ENCODE measurements at places on chromosomes 12 and 14.

DNA sequence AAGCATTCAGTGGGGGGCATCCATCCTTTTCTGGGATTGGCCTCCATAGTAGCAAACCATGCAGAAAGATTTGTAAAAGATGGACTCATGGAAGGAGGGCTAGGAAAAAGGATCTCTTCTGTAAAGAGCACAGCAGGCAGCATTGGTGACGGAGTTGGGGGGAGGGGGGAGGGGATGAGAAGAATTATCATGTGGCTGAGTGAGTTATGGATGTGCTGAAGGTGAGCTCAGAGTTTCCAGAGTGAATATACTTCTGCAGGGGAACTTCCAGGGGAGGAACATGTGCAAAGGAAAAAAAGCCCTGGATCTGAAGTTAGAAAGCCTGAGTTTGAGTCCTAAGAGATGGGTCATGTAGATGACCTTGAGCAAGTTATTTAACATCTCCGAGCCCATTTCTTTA, 3.9 kb upstream of the B4GALNT3 start:
- no peak for DNase-seq

DNA sequence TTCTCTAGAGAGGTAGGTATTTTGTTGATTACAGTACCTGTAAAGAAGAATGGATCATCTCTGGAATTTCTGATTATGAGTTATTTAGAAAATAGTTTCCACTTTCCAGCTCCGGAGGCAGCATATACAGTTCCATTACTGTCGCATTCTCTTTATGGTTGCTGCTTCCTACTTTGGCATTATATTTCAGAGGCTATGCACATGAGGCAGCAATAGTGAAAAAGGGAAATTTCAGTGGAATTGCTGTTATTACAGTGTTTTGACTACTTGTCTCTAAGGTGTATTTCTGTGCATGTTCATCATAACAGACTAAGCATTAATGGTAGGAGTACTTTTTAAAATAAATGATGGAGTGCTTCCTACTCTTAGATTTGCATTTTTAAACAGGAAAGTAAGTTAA, 10.2 kb downstream of the GNG2 start:
- DNase-seq, result no peak

DNA sequence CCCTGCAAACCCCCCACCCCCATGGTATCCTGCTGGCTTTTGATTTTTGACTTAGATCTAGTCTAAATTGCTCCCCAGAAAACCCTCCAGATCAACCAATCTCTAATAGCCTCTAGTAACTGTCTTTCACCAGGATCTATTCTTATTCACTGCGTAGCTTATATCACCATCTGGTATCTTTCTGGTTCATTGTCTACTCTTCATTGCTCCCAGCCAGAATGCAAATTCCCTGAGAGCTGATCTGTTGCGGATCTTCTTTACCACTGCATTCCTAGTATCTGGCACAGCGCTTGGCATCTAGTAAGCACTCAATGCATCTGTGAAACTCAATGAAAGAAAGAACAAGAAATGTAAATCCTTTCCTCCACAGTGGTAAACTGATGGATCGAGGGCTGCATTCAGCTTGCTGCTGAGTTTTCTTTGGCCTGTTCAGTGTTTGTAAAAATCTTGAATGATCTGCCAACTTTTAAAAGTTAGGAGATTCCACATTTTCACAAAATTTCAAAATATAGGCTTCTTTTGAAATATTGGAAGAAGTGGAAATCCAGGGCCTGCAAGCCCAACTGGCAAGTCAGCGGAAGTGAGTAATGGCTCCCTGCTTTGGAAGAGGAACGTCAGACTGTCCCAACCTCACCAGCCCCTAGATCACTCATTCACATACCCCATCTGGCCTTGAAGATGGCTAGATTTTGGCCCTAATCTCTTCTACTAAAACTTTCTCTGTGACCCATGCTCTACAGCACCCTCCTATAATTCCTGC, 274.2 kb downstream of the SSPN start:
- no peak for DNase-seq

DNA sequence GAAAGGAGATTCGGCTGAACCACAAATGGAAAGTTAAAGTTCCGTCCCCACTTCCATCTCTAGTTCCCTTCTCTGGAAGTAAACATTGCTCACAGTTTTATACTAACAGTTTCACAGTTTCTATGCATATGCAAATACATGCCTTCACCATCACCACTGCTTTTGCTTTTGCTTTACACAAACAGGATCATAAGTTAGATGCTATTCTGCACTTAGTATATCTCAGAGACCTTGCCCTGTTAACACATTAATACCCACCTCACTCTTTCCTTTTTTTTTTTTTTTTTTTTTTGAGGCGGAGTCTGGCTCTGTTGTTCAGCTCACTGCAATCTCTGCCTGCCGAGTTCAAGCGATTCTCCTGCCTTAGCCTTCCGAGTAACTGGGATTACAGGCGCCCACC, 890 bp downstream of the TEP1 start:
- DNase-seq, result no peak

DNA sequence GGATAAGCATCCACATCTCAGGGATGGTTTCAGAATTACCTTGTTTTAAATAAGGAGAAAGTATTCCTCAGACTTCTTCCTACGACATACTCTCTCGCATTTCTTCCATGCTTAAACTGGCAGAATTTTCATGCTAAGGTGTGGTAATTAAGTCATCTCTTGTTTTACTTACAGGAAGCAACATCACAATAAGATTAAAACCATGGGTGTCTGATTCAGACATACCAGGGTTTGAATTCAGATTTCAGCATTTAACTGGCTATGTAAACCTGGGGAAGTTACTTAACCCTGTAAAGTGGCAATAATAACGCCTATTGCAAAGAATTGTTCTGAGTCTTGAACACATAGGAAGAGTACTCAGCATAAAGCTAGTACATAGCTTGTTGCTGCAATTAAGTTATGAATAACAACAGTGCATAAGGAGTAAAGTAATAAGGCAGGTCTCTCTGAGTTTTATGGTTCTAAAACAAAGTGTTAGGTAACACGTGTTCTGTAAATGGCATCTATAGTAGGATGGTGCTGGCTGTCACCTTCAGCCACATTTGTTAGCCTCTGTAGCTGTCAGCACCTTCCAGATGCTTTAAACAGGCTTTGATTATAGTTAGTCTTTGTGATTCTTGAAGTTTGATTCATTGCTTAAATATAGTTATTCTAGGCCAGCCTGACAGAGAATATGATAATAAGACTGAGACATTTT, 38.8 kb downstream of the IFT43 start:
- DNase-seq, result no peak

DNA sequence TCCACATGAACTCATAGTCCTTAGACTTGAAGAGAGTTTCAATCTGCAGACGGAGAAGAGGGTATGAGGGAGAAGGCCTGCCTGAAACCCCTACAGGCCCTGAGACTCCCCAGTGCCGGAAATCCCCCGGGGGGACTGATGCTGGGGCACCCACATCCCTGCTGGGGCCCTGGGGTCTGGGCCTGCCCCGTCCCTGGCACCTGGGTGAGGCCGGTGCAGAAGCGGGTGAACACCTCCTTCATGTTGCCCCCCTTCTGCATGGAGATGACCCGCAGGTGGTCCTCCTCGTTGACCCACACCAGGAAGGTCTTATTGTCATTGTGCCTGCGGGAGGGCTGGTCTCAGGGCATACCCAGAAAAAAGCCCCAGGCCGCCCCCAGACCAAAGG, 2.4 kb downstream of the CKB start:
- DNase-seq, result no peak

DNA sequence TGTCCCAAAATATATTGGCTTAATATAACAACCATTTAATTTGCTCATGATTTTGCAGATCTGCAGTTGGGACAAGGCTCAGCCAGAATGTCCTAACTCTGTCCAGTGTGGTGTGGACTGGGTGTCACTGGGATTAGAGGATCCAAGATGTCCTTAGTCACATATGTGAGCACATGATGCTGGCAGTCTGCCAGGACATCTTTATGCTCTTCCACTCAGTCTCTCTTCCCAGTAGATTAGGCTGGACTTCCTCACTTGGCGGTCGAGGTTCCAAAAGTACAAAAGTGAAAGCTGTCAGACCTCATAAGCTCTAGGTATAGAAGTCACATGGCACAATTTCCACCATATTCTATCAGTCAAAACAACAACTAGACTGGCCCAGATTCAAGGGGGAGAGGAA, 167.9 kb upstream of the NTF3 start:
- no peak for DNase-seq

- DNase-seq, result no peak
These were observed 74.5 kb upstream of the ATF7IP start for GRCh38 chr12:14290951-14291350.

DNA sequence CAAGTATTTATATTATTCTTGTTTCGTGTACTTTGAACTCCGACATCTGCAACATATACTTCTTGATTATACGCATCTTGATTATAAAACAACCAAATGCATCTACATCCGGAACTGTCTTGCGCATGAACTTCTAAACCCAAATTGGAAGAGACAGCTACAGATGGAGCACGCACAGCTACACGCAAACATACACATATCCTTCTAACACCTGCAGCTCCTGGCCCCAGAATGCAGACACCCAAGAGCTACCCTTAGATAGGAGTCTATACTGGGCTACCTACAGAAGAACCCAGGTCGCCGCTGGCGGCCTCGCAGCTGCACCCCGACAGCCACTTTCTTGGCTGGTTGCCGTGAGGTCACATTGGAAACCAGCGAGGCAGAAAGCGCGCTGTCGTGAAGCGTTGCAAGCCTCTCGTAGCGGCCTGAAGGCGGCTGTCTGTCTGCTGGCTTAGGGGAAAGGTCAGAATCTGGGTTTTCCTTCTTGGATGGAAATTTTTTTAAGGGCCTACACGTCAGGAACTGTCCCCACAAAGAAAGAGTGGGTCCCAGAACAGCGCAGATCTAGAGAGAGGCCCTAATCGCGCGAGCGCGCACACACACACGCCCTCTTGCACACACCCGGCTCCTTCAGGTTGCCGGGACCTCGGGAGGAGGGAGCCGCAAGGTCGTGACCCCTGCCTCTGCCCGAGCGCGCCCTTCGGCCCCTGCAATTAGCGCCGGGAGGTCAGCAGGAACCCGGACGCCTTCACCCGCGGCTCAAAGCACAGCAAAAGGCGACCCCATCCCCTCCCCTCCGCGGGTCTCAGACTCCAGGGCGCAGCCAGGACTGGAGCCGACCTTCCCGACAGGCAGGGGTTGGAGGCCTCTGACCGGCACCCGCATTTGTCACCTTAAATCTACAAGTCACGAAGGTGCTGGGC, 17.0 kb downstream of the TBX3 start:
- DNase-seq, result no peak

DNA sequence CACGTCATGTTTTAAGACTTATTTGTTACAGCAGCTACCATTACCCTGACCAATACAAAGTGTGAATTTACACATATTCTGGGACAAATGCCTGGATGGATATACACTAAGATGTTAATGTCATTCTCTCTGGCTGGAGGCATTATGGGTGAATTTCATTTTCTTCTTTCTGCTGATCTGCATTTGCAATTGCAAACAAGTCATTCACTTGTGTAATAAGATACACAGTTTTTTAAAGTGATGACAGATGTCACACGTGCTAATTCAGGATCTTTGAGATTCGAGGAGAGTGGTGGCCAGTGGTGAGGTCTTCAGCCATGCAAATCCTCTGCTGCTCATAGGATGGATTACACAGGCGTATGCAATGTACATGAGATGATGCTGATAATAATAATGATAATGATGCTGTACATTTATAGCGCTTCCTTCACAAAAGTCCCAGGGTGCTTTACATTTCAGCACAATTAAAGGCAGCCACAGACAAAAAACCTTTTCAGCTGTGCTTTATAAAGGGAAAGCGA, 155.9 kb upstream of the NOS1 start:
- no peak for DNase-seq

DNA sequence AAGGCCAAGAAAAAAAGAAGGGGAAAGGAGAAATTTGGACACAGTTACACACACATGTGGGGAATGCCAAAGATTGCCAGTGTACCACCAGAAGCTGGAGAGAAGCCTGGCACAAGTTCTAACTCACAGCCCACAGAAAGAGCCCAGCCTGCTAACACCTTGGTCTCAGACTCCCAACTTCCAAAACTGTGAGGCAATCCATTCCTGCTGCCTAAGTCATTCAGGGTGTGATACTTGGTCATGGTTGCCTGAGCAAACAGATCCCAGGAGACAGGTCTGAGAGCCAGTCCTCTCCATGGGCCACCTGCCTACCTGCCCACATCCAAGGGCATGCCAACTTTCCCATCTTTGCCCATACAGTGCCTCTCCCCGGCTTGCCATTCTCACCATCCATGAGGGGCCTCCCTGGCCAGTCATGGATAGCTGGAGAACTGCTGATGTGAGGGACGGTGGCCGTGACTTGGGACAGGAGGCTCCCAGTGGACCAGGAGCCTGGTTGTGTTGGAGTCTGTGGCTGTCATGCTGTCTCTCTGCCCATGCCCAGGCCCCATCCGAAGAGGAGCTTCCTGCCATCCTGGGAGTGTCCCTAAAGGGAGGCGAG, 198.0 kb upstream of the RTL1 start:
- DNase-seq, result no peak

- DNase-seq, result no peak
These were observed 23.9 kb downstream of the CLSTN3 start for GRCh38 chr12:7154042-7154441.

DNA sequence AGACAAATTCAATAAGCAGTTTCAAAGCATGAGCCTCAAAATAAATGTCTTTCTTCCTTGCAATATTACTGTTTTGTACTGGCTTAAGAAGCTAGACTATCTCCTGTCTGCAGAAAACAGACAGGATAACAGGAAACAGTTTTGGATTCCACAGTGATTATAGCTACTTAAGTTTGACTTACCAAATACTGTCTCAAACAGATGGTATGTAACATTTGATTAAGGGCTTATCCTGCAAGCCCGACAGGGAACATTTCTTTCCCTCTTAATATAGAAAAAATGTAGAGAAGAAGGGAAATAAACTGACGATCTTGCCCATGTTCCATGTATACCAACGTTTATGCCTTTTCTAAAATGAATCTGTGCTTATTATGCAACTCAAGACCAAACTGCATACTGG, 179.9 kb upstream of the EEA1 start:
- DNase-seq, result no peak

DNA sequence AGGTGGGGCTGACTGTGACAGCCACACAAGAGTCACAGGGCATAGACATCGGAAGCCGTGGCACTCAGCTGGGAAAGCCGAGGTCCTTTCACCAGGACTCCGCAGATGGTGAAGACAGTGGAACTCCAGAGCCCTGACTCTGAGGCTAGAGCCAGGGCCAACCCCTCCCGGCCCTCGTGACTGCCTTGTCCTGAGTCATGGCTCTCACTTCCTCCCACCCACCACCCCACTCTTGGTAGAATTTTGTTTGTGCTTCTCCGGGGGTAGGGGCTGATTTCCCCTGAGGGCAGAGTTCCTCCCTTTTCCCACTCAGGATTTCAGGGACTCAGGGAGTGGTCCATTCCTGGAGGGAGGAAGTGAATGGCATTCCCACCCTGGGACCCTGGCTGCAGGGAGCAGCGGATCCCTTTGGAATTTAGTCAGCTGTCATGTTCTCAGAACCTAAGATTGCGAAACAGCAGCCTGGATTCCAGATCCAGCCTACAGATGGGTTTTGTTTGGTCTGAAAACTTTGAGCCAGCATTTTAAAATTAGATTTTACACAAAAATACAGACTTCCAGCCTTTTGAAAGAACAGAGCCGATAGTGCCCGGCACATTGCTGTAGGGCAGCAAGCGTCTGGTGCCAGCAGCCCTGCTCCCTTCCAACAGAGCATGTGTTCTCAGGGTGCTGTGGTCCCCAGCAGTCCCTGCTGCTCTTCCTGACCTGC, 50.7 kb downstream of the TPCN1 start:
- DNase-seq, result no peak
